Activated T-cell treated with anti-CD3 and anti-CD28 coated beads, Interleukin-2, amount 50 U/mL, for 72 hours (primary cell): ENCODE measurements at places on chromosomes 1 and 21. TPM values are rescaled to one million over a fixed set of nuclear protein-coding genes. Genes with fewer than 3 reads are reported as not detected.
A peak's percentile ranks its signal among the peaks of the same experiment; 100 is the strongest.

IGSF5 gene
- not detected for total RNA-seq

RAD54L gene
- total RNA-seq = 34.9 TPM

PTPRC gene
- 545 TPM for total RNA-seq

AMY1C gene
- total RNA-seq = not detected

- no peak for DNase-seq
Observed at GRCh38 chr1:33182401-33182841, 578 bp upstream of the TRIM62 start.

- DNase-seq = peak; percentile 19
Observed at GRCh38 chr1:219927956-219928790, at the start of gene SLC30A10. TSS of gene SLC30A10 (minus strand) at chr1:219928557. CDS start at chr1:219928440, 117 bp downstream.

GRCh38 chr1:239422818-239423217 is 36.5 kb downstream of the CHRM3 start:
- no peak for DNase-seq
